ENCODE measurements at places on chromosomes 11 and 22. TPM values are rescaled to one million over a fixed set of nuclear protein-coding genes. Genes with fewer than 3 reads are reported as not detected.

- no peak for DNase-seq
These were observed 18.0 kb downstream of the A4GALT start for GRCh38 chr22:42702675-42703074.

GRCh38 chr11:1519028-1520010 is 32.7 kb upstream of the MOB2 start:
- DNase-seq: no peak

DNA sequence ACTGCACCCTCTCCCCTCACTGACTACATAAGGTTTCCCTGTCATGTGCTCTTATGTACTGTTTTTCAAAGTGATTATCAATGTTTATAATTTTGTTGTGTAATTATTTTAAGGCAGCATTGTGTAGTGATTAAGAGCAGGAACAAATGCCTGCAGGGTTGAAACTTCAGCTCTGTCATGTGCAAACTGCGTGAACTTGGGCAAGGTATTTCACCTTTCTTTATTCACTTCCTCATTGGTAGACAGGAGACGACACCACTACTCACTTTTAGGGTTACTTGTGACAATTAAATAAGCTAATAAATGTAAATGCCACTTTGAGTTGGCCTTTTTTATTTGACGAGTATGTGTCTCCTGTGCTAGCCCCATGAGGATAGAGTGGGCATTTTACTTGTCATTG is 86.5 kb upstream of the E2F8 start:
- DNase-seq: no peak

- no peak for DNase-seq
These were observed 24.8 kb downstream of the ARVCF start for GRCh38 chr22:19991645-19992451.

DNA sequence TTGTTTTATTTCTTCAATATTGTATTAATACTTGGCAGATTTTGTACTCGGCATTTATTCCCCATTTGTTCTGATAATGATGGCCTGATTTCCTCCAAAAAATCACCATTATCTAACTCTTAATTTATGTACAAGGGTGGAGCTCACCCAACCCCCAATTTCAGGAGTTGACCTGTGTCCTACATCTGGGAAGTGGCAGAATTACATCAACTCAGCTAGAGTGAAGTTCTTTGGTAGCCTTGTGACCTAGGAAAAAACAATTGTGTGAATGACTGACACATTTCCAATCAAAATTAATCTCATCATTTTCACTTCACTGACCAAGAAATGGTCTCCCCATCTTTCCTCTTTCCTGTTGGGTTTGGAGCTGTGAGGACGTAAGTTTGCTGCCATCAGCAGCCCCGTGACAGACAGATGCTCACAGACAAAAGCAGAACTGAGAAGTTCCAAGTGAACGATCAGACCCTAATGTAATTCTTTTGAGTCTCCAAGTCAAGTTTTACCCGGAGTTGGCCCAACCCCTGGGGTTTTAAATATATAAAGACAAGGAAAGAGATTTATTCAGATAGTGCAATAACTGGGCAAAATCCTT is 16.6 kb upstream of the MS4A6E start:
- no peak for DNase-seq

DNA sequence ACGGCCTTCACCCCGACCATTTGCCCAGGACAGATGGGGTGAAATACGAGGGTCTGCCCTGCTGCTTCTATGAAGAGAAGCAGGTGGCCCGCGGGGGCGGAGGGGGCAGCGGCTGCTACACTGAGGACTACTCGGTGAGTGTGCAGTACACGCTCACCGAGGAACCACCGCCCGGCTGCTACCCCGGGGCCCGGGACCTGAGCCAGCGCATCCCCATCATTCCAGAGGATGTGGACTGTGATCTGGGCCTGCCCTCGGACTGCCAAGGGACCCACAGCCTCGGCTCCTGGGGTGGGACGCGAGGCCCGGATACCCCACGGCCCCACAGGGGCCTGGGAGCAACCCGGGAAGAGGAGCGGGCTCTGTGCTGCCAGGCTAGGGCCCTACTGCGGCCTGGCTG is 11.2 kb downstream of the C22orf31 start:
- no peak for DNase-seq

DNA sequence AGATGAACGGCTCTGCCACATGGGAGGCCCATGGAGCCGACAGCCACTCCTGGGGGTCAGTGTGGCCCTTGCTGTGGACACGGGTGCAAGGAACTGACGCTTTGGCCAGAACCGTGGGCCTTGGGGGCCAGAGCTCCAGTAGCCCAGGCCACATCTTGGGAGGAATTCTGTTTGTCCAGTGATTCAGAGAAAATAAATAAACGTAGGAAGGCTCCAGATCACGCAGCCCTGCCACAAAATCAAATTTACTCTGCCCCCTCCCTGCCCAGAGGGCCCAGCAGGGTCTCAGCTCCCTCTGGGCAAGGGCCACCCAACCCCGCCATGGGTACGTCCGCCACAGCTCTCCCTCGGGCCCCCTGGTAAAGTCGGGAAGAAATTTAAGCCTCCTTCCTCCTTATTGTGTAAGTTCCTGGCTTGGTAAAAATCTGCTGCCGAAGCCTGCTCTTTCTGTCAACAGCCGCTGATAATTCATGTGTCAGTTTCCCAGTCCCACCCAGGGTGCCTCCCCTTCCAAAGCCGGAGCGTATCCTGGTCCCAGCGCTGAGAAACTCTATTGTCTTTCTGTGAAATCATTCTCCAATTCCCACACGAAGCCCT is 6.9 kb upstream of the MUC5AC start:
- DNase-seq: no peak

GRCh38 chr11:66593303-66593635 is 284 bp downstream of the CCS start:
- DNase-seq: no peak

DNA sequence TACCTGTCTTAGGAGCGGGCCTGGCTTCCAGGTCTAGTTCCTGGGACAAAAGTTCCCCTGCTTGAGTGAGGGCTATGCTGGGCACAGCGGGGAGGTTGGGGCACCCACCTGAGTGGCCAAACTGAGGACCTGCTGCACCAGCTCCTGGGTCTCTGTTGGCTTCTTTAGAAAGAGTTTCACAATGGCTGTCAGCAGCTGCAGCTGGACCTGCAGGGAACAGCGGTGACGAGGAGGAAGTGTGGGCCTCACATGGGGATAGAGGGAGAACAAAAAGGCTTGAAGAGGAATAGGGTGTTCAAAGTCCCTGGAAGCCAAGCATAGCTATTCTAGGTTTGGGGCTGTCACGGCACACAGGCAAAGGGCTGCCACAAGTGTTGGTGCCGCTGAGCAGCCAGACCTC is 26.7 kb upstream of the RASL10A start:
- DNase-seq: no peak

GRCh38 chr11:125883375-125883774 is 4.1 kb upstream of the HYLS1 start:
- DNase-seq: no peak

DNA sequence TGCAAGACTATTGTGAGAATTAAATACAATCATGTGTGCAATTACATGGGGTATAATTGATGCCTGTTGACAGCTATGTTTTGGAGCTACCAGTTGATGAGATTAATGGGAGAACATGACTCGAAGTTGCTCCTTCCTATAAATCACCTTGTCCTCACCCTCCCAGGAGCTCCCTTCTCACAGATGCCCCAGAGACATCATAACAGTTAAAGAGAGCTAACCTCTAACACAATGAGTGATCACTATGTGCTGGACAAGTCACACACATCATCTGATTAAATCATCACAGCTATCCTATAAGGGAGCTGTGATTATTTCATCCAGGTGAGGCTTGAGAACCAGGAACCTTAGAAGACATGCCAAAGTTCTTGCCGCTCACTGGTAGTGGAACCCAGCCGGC is 394.2 kb downstream of the NTM start:
- no peak for DNase-seq

DNA sequence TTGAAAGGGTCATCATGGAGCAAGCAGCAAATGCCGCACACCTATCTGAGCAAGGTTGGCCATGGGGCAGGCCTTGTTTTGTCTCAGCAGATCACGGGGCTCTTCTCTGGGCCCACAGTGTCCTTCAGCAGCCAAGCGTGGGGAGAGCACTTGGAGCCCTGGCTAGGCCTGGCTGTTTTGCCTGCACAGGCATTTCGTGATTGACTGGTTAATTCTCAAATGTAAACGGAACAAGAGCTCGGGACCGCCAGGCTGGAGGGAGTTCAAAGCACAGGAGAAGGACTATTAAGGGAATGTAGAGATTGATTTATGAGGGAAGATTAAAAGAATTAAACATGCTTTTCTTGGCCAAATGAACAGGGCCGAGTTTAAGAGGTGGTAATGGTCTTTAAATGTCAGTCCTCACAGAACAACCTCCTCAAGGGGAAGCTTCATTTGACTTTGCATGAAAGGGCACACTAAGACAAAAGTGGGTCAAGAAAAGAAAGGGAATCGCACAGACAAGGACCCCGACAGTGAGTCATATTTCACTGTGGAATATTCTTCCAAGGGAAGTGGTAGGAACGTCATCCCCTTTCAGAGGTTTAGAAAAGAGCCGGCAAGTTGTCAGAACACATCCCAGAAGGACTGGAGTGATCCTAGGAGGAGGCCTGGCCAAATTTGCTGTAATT is 20.7 kb downstream of the SPON1 start:
- DNase-seq: no peak

- no peak for DNase-seq
These were observed 13.6 kb upstream of the PHOX2A start for GRCh38 chr11:72257570-72257969.

DNA sequence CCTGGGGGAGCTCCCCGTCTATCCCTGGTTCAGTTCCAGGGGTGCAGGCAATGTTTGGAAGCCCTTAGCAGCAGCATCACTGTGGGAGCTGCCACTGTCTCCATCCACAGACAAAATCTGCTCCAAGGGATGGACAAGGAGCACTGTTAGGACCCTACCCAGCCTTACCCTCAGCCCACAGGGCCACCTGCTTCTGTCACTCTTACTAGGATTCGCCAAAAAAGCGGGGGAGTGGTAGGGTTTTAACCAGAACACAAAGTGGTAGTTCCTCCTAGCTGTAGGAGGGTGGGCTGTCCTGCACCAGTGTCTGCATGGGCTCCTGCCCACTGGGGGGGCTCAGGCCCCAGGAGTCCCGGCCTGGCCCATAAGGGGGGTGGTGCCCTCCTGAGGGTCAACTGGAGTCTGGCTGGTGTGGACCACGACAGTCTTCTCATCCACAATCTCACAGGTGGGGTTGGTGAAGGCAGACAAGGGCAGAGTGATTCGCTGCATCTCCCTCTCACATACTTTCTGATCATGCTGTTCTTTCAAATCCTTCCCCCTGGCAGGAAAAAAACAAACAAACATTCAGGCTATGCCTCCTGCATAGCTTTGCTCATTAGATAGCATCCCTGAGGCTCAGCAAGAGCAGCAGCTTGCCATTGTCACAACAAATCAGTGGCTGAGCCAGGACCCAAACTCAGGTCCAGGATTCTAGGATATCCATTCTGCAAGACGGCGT is 9.4 kb downstream of the PIK3IP1 start:
- no peak for DNase-seq

GRCh38 chr22:24554313-24555164 is at the start of gene GUCD1:
GUCD1 (minus strand) TSS chr22:24555138; CDS start chr22:24554991, 147 bp downstream.
- peak; percentile 39 for DNase-seq

DNA sequence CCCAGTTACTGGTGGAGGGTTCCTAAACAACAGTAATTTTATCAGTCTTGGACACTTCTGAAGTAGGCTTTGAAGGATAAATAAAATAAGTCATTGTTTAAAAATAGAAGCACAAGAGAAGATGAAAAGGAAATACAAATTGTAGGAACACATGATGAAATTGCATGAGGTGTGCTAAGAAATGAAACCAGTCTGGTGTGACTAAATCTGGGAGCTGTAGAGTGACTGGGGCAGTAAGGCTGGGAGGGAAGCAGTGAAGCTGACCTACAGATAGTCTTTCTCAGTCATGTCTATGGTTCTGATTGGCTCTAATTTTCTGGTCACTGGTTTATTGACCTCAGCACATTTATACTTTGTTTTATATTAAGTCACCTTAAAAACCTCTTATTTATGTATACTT is 139.1 kb downstream of the SLC17A6 start:
- DNase-seq: no peak

- DNase-seq: peak; percentile 30
These were observed at the start of gene KMT5B for GRCh38 chr11:68213135-68213515. KMT5B (minus strand) TSS chr11:68213296; CDS start chr11:68190076, 23,220 bp downstream.

DNA sequence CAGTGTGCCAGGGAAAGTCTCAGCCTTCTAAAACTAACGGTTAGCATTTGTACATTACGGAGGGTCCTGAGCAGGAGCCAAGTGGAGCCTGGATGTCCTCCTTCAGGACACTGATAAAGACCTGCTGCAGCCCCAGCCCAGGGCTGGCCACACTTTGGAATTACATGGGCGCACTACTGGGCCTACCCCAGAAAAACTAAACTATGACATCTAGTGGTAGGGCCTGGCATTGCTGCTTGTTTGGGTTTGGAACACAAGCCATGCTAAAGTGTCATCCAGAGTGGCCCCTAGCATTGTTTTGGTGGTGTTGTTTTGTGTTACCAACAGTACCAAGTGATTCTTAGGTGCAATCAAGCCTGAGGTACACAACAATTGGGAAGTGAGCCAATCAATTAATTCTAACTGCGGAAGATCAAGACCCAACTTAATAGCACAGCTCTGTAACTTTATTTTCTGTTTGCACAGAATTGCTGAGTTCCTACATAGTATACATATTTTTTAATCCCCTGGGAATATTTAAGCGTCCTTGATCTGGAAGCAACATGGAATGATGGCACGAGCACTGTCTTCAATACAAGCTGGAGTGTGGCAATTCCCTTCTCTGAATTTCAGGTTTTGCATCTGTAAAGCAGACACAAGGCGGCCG is 340.7 kb downstream of the LARGE1 start:
- DNase-seq: peak; percentile 53

DNA sequence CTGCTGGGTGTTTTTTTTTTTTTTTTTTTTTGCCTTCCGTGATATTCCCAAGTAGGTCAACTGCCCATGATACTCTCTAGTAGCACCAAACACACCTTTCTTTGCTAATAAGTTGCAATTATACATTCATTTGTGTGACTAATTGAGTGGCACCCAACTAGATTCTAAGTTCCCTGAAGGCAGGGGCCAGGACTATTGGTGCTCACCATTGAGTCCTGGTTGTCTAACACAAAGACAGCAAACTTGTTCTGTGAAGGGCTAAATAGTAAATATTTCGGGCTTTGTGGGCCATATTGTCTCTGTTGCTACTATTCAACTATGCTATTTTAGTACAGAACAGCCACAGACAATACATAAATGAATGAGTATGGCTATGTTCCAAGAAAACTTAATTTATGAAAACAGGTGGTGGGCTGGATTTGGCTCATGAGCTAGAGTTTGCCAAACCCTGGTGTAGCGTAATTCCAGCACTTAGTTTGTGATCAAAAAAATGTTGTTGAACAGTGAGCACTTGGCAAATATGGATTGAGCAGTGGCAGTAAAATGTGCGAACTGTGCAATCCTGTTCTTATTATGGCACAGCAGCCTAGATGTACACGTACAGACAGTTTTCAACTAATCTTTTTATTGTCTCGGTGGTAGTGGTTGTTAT is 11.3 kb downstream of the ENDOD1 start:
- DNase-seq: no peak

- no peak for DNase-seq
These were observed 8.2 kb downstream of the ARRB1 start for GRCh38 chr11:75342966-75343870.

- no peak for DNase-seq
These were observed 7.2 kb downstream of the PIWIL4 start for GRCh38 chr11:94574193-94574961.

The SLC29A2 gene
- total RNA-seq: 8.3 TPM

The TTLL12 gene
- 42.9 TPM for total RNA-seq

The PPP2R1B gene
- 44.7 TPM for total RNA-seq

The DTX4 gene
- total RNA-seq: 0.62 TPM

The CNTF gene
- 2.9 TPM for total RNA-seq

The CDC42EP2 gene
- total RNA-seq: 0.25 TPM

The IGLL1 gene
- total RNA-seq: not detected

The MS4A4A gene
- not detected for total RNA-seq

The C11orf91 gene
- 0.25 TPM for total RNA-seq

The RTCB gene
- 58.5 TPM for total RNA-seq

The ABCC8 gene
- not detected for total RNA-seq

All from activated CD4-positive, alpha-beta T cell treated with anti-CD3 and anti-CD28 coated beads, Interleukin-2, amount 10 ng/mL, durations not matched to agents 7 days and 5 days (primary cell).